GM18507 (cell line): ENCODE measurements at places on chromosomes 7 and 10.
A peak's percentile ranks its signal among the peaks of the same experiment; 100 is the strongest.

DNA sequence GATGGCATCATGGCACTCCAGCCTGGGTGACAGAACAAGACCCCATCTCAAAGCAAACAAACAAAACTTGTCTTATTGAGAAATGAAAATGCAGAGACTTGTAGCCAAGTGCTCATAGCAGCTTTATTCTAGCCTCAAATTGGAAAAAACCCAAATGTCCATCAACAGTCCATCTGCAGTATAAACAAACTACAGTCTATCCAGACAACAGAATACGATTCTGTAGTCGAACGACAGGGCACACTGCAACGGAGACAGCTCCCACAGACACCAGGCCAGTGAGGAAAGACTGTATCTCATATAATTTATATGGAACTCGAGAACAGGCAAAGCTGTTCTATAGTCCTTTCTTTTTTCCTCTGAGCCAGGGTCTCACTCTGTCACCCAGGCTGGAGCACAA, 40.8 kb upstream of the SUN1 start:
- DNase-seq: no peak

- no peak for DNase-seq
These were observed 102.1 kb downstream of the RTKN2 start for GRCh38 chr10:62166331-62167131.

DNA sequence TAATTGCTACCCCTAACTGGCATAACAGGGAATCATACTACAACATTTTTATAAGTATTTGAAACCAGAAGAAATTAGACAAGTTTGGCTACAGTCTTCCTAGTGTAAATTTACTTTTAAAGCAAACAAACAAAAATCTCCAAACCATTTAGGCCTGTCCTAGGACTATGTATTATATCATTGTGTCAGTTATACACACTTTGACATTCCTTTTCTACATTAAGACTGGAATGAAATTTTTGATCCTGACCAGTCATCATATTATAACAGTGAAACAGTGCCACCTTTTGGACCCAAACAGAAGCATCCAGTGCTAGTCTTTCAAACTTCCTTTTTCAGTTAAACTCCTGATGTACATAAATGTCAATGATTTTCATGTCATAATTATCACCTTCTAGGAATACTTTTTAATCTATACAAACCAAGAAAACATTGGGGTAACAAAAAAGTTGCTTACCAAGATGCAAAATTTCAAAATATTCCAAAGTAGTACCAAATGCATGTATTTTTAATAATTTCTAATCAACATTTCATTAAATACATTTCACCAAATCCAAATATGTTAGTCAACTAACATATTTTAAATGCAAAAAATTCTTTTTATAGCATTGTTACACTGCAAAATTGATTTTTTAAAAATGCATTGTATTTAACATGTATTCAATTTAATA, 75.7 kb downstream of the IMMP2L start:
- peak; percentile 4 for DNase-seq

- DNase-seq: no peak
These were observed 184.7 kb upstream of the KCTD7 start for GRCh38 chr7:66443946-66444345.

- no peak for DNase-seq
These were observed 6.5 kb downstream of the TMEM176B start for GRCh38 chr7:150793569-150794238.

- peak; percentile 52 for DNase-seq
These were observed 1.2 kb downstream of the TSPAN12 start for GRCh38 chr7:120856621-120857352.

DNA sequence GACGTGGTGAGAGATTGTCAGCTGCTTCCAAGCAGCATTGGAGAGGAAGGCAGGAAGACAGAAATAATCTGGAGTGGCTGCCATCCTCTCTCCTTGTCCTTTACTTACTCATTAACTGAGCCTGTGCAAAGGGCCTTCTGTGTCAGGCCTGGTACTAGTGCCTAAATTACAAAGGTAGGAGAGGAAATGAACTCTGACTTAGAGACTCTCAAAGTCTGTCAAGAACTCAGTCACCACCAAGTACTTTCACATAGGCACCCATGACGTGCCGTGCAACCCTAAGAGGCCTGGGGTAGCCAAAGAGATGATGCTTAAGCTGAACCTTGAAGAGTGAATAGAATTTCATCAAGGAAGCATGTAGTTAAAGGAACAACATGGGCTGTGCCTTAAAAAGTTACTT, 866.9 kb downstream of the LRMDA start:
- no peak for DNase-seq

DNA sequence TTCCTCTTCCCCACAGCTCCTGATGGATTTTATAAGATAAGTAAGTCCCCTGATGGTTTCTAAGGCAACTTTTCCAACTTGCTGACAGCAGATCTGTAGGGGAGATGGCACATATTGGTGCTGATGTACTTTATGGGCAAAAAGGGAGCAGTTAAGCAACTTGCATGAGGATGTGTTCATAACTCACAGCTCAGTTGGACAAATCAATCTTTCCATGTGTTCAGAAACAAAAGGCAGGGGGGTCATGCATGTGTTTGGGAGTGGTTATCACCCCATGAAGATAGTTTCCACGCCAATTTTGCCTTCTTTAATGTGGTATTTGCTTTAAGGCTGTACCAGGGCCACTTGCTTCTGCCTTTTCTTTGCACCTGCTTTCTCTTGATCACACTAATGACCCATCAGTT, 6.1 kb downstream of the RBM20 start:
- DNase-seq: no peak

- no peak for DNase-seq
These were observed 136.9 kb downstream of the SKIDA1 start for GRCh38 chr10:21388589-21388988.

DNA sequence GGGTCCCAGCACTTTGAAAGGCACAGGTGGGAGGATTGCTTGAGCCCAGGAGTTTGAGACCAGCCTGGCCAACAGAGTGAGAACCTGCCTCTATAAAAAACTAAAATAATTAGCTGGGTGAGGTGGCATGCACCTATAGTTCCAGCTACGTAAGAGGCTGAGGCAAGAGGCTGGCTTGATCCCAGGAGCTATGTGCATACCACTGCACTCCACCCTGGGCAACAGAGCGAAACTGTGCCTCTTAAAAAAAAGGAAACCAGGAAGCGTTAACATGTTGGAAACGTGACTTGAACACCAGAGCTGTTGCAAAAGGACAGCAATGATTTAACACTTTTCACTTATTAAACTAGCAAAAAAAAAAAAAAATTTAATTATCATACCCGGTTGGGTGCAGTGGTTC, 12.6 kb downstream of the BAZ1B start:
- DNase-seq: no peak

- peak; percentile 57 for DNase-seq
These were observed at the start of gene PDLIM1 for GRCh38 chr10:95290461-95291364. Gene PDLIM1 (minus strand): TSS chr10:95291003. CDS start chr10:95290915, 88 bp downstream.

- DNase-seq: no peak
These were observed 22.4 kb upstream of the LRRC17 start for GRCh38 chr7:102890292-102890970.

DNA sequence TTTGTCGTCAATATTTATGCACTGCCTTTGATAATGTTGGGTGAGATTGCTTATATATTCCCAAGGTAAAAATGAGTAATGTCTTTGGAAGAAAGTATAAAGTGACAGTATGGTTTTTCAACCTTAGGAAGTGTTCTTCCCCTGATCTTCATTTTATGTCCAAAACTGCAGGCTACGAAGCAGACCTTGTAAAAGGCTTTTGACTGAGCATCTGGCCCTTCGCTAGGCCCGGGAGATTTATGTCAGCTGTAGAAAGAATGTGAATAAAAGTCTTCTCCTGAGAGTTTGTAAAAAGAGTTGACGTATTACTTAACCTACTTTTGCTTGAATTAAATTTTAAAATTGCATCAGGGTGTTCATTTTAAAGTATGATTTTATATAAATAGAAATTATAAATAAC, 116.8 kb downstream of the CPED1 start:
- no peak for DNase-seq

GRCh38 chr10:49150426-49150825, 16.6 kb upstream of the FAM170B start:
- no peak for DNase-seq

DNA sequence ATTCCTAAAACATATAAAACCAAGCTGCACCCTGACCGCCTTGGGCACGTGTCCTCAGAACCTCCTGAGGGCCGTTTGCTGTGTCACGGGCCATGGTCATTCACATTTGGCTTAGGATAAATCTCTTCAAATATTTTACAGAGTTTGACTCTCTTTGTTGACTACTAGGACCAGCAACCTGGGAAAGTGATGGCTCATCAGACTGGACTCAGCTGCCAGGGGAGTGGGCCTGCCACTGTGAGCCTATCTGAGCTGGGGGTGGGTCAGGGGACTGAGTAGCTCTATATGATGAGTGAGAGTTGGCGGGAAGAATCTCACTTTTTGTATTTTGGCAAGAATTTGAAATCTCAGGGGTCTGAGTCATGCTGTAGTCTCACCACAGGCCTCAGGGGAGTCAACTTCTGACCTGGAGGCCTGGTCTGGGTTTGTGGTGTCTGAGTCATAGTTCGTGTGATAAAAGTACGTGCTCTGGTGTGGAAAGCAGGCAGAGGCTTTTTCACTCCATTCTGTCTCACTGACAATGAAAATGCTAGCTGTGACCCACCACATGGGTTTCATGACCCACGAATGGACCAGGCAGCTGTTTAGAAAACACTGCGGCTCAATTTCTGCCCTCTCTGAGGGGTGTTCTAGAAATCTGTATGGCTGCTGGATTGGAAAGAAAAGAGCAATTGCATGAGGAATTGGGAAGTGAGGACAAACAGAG, 4.2 kb upstream of the UPP1 start:
- DNase-seq: peak; percentile 61

DNA sequence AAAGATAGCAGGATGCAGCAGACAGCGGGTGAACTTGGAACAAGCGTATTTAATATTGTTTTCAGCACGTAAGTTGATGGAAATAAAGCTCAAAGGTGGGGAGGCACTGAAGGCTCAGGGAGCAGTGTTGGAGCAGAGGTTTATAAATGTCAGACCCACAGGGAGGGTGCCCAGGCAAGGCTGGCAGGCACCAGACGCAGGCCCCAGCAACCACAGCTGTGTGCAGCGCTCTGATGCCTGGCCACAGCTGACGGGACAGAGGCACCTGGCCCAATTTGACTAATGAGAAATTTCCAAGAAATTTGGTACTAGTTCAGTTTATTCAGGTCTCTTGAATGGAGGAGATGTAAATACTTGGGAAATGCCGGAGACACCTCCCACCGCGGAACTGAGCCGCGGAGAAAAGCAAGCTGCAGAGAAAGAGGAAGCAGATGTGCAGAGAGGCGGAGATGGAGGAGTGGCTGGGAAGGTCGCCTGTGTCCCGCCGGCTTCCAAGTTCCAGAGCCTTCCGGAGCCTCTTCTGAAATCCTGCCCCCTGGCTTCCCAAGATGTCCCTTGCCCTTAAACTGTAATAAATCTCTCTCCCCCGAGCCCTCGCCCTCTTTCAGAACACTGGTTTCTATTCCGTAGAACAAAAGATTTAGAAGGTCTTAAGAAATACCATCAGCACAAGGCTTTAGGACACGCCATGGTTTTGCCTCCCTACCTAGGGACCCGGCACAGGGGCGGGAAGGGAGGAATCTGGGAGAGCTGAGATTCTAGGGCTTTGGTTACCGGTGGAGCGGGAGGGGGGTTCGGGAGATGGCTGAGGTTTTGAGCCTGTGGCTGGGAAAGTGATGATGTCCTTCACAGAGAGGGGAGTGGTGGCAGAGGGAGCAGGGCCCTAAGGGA, 38.4 kb upstream of the PLXNA4 start:
- DNase-seq: no peak

DNA sequence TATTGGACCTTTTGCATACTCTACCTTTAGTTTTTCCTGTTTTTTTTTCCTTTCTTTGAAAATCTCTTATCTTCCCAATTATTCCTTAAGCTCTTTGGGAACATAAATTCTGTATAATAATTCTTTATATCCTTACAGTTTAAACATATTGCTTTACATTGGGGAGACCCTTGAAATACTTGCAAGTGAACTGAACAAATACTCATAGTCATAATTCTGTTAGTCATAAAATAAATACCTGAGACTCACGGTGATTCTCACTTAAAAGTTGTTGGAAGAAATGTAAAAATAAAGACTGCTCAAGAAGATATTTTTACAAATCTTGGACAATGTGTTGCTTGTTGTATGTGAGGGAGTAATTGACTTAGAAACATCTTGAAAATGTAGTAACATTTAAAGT, 515.2 kb upstream of the POT1 start:
- no peak for DNase-seq

DNA sequence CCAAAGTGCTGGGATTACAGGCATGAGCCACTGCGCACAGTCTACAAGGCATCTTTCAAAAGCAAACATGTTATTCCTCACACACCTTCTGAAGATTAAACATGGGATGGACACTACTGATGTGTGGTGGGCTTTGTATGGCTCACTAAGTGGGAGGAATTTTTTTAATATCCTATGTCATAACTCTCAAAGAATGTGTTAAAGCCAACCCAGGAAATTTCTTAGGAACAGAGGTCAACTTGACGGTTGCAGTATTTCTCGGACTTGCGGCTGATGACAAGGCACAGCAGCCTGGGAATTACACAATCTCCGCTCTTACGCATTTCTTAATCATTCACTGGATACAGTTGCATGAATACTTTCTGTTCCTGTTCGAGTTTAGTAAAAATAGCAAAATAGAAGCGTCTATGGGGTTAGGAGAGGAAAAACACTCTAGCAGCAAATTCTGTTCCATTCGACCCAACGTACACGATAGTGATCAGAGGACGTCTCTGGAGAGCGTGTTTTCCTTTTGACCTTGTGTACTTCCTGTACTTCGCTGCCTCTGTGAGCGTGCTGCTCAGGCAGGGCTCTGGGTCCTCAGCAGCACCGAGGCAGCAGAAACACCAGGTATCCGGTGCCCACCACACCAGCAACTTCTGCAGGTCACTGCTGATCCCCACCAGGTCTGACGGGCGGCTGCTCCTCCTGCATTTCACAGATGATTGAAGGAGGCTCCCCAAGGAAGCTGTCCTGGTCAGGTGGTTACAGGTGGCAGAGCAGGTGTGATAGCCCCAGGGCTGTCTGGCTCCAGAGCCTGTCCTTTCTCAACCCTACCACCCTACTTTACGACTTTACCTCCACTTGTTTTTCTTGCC, 26.4 kb upstream of the SRGN start:
- DNase-seq: peak; percentile 29
